ENCODE measurements at places on chromosomes 7 and 10. TPM values are rescaled to one million over a fixed set of nuclear protein-coding genes. Genes with fewer than 3 reads are reported as not detected.

Gene FAM241B
- 4.2 TPM for total RNA-seq

DNA sequence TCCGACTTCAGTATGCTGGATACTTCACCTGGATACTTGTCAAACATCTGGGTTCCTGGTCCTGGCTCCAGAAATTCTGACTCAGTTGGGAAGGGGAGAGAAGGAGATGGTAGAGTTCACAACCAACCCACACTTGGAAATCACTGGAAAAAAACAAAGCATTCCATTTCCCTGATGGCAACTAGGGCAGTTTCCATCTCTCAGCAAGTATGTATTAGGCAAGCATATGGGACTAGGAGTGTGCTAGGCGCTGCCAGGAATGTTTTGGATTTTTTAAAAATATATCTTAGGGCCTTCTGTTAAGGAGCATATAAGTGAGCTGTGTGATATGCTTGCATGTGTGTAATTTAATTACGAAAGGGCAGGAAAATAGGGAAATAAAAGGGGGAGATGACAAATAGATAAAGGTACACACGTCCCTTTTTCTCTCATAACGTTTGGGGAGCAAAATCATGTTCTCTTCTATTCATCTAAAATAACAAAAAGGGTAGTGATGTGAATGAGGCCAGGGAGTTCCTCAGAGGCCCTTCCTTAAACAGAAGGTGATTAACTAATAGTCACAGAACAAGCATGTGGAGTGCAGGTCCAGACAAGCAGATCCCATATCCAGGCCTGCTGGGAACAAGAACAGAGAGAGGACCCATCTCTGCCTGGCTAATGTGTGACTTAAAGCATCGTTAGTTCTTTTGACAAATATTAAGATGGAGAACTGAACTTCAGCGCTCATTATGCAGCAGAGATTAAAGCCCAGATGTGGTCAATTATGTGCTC, 64.5 kb upstream of the NFE2L3 start:
- no peak for DNase-seq

- no peak for DNase-seq
Measured at GRCh38 chr7:54596747-54597146, 54.6 kb downstream of the VSTM2A start.

- DNase-seq, result no peak
Measured at GRCh38 chr10:24731942-24732341, 8.3 kb upstream of the ARHGAP21 start.

GRCh38 chr7:79504607-79505389, 51.3 kb upstream of the MAGI2 start:
- no peak for DNase-seq

- DNase-seq, result no peak
Measured at GRCh38 chr7:43018446-43018845, 86.3 kb downstream of the MRPL32 start.

Gene NXPH1
- total RNA-seq, result 0.30 TPM
